ENCODE measurements at places on chromosomes 5 and 9.

DNA sequence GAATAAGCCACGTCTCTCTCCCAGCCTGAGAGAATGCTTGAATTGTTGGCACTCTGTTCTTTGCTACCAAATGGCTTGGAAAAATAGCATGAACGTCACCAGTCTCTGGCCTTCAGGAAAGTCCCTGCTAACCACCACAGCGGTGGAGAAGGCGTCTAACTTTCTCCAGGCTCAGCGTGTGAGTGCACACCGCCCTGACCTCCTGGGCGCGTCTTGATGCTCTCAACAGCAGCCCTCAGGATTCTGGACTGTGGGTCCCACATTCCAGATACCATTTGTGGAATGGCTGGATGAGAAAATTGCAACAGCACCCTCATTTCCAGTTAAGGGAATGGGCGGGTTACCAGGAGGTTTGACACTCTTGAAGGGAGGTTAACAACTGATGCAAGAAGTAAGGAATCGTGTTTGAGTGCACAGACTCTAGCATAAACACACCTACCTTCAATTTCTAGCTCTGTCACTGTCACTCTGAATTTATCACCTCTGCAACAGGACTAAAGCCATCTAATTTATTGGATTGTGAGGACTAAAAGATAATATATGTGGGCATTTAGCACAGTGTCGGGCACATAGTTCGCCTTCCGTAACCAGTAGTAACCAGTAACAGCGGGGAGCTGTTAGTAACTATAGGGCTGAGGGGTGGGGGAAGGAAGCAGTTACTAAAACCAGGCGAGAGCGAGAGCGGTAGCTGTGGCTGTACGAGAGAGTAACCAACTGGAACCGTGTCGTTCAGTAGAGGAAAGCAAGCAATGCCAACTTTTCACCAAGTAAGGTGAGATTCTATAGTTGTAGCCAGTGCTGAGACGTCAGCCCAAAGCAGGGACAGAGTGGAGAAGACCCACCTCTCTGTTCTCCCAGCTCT, 807 bp upstream of the PLGRKT start:
- DNase-seq = no peak

DNA sequence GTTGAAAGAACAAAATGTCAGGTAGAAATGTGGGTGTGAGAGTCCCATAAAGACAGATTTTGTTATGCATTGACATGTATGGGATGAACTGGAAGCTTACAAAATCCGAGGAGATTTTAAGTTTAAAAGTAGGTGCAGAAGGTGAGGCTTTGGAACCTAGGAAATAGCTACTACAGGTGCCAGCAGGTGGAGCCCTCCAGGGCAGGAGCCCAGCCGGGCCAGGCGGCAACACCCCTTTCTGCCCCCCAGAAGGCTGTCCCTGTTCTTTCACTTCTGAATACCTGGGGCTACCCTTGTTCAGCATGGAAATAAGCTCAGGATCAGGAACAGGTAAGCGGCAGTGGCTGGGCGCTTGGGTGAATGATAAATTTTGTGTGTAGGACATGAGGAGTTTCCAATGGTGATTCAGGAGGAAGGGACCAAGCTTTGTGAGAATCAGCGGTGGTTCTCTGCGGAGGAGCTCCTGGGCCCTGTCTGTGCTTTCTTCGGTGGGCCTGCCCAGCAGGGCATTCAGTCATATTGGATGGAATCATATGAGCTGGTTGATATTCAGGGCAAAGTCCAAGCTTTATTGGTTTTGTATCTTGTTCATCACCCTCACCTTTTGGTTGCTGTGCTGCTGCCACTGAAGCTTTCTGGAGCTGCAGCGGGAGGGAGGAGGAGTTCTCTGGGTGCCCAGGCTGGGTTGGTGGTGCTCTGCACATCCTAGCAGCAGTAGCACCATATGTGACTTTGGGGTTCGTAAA, 12.3 kb downstream of the PCBD2 start:
- no peak for DNase-seq

DNA sequence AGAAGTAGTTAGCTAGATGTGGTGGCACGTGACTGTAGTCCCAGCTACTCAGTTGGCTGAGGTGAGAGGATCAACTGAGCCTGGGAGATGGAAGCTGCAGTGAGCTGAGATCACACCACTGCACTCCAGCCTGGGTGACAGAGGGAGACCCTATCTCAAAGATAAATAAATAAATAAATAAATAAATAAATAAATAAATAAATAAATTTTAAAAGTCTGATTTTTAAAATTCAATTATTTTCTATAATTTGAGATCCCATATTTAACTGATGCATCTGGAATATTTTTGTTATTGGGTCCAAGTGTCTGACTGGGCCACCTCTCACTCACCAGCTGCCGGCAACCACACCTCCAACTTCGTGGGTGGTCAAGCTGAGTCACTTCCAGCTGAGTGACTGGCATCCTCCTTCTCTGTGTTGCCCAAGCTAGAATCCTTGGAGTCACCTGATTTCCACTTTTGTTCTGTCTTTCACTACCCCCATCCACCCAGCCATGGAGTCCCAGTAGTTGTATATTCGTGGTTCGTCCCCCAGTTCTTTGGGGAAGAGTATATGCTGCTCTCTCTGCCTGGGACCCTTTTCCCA, 70.9 kb downstream of the EGFLAM start:
- DNase-seq = no peak

- DNase-seq = no peak
Measured at GRCh38 chr9:96258967-96259366, 43.0 kb downstream of the HSD17B3 start.

GRCh38 chr9:70802758-70803436, 318.5 kb downstream of the TRPM3 start:
- DNase-seq = no peak

DNA sequence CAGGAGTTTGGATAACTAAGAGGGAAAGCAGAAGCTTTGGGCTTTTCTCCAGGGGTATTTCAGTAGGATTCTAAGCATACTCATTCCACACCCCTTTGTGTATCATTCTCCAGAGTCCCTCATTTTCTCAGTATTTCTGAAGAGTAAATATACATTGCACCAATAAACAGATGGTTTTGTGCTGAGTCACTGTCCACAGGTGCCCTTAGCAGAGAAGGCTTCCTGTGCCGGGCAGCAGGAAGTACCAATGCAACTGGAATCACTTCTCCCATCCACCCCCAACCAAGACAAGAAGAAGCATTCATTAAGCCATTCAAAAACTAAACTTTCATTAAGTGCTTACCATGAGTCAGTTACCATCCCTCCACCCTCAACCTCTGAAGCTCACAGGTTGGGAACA, 3.6 kb upstream of the CCNJL start:
- DNase-seq = no peak

- DNase-seq = no peak
Measured at GRCh38 chr5:148831590-148832565, 5.5 kb downstream of the ADRB2 start.

GRCh38 chr9:82436475-82436874, 447.9 kb downstream of the SPATA31D1 start:
- no peak for DNase-seq

GRCh38 chr5:168808051-168808616, 229.0 kb upstream of the PANK3 start:
- DNase-seq = no peak

- DNase-seq = no peak
Measured at GRCh38 chr5:154110716-154111115, 71.9 kb downstream of the MFAP3 start.

GRCh38 chr5:33129309-33129708, 311.5 kb upstream of the TARS1 start:
- DNase-seq = no peak

- DNase-seq = no peak
Measured at GRCh38 chr5:77643654-77644370, 5.3 kb upstream of the OTP start.

DNA sequence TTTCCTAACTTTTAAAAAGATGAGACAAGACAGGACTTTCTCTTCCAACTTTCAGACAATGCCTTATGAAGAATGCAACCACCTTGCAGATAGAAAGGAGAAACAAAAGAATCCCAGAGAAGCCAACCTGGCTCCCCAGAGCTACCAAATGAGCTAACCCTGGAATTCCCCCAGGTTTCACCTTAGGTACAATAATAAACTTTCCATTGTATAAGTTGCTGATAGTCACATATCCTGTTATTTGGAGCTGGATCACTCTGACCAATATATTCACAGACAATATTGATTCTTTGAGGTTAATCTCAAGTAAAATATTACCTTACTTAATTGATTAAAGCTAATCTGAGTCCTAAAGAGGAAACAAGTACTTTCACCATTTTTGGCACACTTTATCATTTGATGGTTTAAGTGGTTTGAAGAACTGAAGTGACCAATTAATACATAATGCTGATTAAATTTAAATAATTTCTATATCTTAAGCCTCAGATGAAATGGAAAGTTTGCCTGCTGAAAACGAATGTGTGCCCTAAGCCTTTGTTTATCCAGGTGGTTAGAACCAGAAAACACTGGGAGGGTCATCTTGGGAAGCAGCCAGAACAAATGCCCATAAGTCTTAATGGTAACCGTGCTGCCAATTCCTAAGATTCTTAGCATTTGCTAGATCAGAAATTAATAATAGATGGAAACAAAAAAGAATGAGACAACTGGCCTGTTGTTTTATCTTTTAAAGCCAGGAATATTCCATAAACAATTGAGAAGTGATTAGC, 159.6 kb upstream of the SLC12A2 start:
- DNase-seq = no peak

- no peak for DNase-seq
Measured at GRCh38 chr9:99712214-99712613, 109.5 kb upstream of the NR4A3 start.

DNA sequence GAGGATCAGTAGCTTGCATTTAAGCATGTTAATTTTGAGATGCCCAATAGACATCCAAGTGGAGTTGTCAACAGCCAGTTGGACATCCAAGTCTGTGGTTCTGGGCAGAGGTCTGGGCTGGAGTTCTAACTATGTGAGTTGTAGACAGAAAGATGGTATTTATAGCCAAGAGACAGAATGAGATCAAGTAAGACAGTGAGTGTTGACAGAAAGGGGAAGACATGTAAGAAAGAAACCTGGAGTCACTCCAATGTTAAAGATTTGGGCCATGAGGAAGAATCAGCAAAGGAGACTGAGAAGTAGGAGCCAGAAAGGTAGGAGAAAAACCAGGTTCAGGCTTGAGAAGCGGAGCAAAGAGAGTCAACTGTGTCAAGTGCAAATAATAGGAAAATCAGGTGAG, 95.5 kb upstream of the PUM3 start:
- DNase-seq = no peak

GRCh38 chr9:4465910-4466309, 24.4 kb upstream of the SLC1A1 start:
- DNase-seq = no peak

DNA sequence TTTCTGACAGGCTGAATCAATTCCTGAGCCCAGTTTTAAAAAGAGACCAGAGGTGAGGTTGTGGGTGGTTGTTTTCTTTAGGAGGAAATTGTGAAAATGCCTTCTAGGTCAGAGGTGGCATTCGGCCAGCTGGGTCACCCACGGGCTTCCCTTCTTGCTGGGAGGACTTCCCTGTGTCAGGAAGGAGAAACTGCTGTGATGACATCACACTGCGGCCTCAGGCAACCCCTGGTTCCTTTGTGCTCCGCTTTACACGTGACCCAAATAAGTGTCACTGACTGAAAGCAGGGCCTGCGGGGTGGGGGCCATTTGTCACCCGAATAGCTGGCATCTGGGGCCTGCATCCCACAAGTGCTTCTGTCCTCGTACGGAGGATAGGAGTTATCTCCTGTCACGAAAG, 39.7 kb downstream of the FABP6 start:
- peak; percentile 16 for DNase-seq

DNA sequence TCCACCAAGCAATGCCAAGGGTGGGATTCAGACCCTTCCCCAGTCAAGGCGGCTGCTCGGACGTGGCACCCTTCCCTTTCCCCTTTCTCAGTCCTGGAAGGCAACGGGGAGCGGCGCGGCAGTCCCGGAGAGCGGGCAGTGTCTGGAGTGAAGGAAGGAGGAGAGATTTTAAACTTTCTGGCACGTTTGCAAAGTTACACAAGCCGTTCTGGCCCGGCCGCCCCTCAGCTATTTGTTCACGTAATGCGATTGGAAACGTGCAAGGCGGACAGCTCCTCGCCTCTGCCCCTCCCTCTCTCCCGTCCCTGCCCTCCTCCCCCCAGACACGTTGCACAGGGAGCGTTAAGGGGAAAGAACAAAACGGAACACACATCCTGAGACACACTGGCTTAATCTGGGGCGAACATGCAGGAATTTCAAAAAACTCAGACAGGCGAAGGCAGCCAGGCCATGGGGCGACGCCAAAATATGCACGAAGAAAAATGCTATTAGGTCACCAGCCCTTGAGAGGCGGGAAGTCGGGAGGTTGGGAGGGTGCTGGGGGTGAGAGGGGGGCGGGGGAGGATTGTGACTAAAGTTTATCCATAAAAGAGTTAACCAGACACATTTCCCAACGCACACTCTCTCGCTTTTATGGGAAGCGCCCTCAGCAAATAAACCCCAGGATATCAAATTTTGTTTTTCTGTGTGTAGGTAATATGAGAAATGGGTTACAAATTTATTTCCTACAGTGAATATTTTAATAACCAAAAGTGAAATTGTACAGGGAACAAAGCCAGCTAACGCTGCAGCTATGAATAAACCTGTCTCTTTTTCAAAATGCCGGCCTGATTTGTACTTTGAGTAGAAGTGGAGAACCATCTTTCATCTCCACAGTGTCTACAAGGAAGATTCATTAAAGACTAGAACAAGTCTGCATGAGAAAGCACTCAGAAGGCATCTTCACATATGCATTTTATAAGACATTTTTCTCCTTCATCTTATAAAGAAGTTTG, at the start of gene LOX:
LOX (minus strand) TSS at position 144 of the 995 bp plus-strand sequence. CDS start 274 bp downstream, outside the sequence.
- DNase-seq = no peak

GRCh38 chr5:143040622-143041021, 270.4 kb downstream of the ARHGAP26 start:
- no peak for DNase-seq

DNA sequence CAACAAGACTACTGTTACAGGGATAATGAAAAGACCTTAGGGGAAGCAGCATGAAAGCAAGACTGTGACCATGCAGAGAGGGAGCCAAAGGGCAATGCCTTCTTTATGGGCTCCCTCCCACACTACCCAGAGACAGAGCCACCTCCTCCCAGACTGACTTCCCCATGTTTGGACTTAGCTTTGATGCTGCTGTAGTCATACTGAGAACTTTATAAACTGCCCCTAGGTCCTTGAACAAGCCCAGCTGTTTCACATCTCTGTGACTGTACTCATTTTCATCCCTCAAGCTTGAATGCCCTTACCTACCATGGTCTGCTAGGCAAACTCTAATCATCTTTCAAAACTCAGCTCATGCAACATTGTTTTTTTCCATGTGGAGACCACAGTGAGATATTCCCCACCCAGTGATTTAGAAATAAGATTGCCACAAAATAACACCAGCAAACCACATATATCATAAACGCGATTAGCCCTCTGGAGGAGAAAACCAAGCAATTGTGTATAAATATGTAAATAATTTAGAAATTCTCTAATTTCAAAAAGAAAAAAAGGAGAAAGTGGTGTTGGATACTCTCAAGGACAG, 23.4 kb upstream of the FAM169A start:
- no peak for DNase-seq

- no peak for DNase-seq
Measured at GRCh38 chr5:135567661-135568060, 11.1 kb downstream of the CXCL14 start.
